Stimulated activated CD4-positive, alpha-beta T cell treated with anti-CD3 and anti-CD28 coated beads, Interleukin-1b, Interleukin-23, amount 100 ng/mL, for 24 hours (primary cell): ENCODE measurements at places on chromosomes 5 and 9.

GRCh38 chr9:69946800-69947437, 96.7 kb upstream of the MAMDC2 start:
- no peak for DNase-seq

GRCh38 chr5:81972492-81972783, 615 bp downstream of the ATG10 start:
- no peak for DNase-seq

DNA sequence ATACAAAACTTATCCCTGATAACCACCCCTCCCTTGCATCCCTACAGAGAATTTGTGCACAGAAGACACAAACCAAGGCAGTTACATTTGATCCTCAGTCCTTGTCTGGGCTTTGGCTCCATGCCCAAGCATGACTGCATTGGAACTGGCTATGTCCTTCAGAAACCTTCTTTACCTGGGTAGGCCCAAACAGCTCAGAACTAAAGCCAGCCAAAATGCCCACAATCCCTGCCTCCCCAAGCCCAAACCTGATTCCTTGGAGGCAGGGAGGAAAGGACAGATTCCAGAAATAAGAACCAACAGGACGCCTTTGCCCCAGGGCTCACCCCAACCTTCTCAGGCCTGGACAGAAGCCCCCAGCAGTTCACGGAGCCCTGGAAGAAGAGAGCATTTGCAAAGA, 8.2 kb downstream of the IL17B start:
- no peak for DNase-seq

- DNase-seq = no peak
These were observed 19.3 kb downstream of the PGGT1B start for GRCh38 chr5:115243412-115243811.

DNA sequence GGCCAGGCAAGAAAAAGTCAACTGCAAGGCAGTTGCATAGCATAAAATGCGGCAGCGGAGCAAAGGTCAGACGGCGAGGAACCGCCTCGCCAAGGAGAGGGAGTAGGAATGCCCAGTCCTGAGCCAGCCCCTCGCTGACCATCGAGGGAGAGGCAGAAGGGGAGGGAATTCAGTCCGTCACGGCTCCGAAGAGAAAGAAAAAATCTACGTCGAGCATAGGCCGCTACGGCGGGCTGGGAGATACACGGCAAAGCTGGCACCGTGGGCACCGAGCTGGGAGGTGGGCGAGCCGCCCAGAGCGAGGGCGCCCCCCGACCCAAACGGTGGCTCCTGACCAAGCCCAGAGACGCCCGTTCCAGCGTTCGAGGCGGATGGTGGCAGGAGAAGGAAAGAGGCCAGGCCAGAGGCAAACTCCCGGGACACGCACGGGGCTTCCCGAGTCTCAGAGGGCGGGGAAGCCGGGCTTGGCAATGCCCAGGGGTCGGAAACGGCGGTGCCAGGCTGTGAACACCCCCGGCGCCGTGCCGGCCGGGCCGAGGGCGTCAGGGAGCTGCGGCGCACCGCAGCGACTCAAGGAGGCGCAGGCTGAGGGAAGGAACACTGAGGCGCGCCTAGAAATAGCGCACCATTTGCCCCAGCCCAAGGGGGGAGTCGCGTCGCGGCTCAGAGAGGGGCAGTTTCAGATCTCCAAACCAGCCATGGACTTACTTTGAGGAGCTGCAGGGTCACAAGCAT, 518 bp downstream of the SPRY4 start:
- DNase-seq = no peak

- DNase-seq = no peak
These were observed at the start of gene NEUROG1 for GRCh38 chr5:135535820-135536801. TSS of gene NEUROG1 (minus strand) at chr5:135535964. CDS start at chr5:135535690, 274 bp downstream.

GRCh38 chr5:154403776-154404387, 41.9 kb upstream of the SAP30L start:
- no peak for DNase-seq

GRCh38 chr9:77872863-77873262, 158.7 kb downstream of the GNAQ start:
- no peak for DNase-seq

DNA sequence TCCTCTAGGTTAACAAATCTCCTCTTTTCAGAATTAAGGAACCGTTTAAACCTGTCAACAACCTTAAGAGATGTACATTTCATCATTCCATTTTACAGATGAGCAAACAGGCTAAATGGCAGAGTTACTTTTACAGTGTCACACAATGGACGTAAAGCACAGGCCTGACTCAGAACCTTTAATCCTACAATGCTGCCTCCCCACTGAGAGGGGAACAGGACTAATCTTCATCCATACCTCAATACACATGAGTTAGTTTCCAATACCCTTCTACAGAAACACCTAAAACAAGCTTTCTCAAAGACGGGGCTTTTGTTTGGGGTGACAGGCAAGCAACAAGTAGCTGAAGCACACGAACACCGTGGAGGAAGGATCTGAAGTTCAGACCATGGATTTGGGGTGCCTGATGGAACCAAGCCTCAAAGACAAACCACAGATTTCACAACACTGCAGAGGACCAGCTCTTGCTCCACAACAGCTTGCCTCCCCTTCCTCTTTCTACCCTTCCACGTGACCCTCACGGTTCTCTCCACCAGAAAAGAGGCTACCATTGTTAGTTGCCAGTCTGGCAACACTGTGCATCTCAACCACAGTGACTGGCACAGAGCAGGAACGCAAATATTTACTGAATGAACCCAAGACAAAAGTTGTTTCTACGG, 1.8 kb downstream of the RNF130 start:
- no peak for DNase-seq

GRCh38 chr5:62931153-62931950, 352.7 kb downstream of the LRRC70 start:
- no peak for DNase-seq

DNA sequence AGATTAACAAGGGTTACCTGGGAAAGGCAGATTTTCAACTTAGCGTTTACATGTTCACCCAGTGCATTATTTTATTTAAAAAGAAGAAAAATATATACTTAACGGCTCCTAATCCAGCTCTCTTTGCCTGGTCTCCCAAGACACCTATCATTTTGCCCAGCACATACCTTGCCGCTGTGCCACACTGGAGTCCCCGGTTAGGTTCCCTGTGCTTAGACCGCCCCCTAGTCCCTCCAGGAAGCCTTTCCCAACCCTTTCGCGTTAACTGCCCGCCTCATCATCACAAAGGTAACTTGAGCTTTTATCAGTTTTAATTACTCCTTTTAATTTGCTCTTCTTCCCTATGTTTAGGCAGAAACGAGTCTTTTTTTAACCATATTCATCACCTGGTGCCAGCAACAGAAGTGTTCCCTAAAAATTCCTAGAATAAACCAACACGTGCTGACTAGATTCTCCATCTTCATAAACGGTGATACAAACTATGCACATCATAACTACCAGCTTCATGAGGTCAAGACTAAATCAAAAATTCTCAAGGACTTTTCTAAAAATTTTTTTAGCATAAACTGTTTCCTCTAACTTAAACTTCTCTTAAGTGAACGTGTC, 19.7 kb downstream of the DNAJA1 start:
- no peak for DNase-seq

- no peak for DNase-seq
These were observed 240.7 kb upstream of the CLINT1 start for GRCh38 chr5:158099571-158100105.

GRCh38 chr9:128747241-128747640, 23.3 kb upstream of the ZDHHC12 start:
- no peak for DNase-seq

DNA sequence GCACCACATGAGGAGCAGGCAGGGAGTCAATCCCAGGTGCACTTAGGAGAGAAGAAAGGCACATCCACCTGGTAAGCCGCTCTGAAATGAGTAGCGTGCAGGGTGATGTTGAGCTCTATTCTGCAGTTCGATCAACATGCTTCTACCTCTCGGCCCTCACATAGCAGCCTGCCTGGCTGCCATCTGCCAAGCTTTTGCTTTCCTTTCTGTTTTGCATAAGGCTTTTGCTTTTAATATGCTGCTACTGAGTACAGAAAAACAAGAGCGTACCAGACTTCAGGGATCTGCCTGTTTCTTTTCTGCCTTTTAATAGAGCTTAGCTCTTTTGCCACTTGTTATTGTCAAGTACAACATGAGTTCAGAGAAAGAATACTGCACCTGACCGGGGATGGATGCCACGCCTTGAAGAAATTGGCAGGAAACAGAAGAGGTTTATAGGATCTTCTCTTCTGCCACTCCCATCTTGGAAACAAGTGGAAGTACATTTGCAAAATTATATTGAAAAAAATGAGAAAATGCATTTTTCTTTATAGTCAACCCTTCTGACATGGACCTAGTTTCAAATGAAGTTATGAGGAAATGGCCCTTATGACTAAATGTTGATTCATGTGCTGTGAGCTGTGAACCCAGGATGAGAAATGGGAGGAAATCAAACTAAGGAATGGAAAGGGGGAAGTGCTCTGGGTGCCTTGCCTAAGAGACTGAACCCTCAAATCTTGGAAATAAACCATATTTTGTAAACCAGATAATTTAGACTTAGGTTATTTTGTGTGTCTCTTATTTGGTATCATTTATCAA, 4.0 kb upstream of the FCHO2 start:
- no peak for DNase-seq

DNA sequence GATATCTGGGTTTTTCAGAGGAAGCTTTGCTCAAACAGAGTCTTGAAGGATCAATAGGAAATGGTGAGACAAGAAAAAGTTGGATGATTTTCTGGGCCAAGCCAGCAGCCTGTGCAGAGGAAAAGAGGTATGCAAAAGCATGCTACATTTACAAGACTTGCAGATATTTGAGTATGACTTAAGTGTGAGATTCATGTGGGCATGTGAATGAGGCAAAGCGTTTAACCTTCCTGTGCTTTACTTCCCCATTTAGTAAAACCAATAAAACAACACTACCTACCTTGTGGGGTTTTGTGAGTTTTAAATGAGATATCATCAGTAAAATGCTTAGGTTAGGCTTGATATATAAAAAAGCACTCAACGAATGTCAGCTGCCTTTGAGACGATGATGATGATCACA, 58.1 kb downstream of the PIP5K1B start:
- no peak for DNase-seq

DNA sequence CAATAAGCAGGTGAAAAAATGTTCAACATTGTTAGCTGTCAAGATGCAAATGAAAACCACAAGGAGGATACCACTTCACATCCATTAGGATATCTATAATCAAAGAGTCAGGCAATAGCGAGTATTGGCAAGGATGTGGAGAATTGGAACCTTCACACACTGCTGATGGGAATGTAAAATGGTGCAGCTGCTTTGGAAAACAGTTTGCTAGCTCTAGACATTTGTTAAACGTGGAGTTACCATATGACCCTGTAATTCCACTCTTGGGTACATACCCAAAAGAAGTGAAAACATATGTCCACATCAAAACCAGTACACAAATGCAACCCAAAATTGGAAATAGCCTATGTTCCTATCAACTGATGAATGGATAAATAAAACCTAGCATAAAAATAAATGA, 37.4 kb downstream of the SCAMP1 start:
- no peak for DNase-seq

DNA sequence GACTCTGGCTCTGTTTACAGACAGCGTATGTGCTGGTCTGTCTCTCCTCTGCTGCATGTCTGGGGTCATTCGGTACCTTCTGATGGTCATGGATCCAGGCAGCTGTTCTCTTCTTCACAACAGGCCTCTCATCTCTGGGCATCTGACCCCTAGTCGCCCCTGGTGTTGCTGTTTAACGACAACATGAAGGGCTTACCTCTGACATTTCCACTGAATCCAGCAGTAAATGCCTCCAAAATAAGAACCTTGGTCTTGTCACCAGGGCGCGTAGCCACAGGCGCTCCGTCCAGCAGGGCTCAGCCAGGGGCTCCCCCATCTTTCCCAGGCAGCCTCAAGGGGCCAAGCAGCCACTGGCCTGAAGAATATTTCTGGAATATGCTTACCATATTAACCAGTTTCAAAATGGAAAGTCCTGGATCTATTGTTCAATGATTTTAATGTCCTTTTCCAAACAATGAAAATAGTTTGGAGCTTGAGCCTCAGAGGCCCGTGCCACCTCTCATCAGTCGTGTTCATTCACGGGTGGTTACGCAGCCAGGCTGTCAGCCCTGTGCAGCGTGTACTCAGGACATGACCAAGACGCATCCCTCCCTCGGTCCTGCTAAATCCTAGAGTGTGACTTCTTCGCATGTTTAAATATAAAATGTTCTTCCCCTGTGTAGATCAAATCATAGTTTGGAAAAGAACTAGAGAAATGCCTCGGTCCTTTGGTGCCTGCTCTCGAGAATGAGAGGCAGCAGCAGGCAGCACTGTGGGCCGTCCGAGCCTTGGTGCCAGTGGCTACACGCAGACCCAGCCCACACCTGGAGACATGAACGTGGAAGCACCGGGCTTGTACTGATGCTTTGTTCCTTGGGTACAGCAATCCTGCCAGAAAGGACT, 30.1 kb upstream of the LRRC14B start:
- no peak for DNase-seq

GRCh38 chr5:89444088-89444487, 561.1 kb upstream of the MEF2C start:
- no peak for DNase-seq

DNA sequence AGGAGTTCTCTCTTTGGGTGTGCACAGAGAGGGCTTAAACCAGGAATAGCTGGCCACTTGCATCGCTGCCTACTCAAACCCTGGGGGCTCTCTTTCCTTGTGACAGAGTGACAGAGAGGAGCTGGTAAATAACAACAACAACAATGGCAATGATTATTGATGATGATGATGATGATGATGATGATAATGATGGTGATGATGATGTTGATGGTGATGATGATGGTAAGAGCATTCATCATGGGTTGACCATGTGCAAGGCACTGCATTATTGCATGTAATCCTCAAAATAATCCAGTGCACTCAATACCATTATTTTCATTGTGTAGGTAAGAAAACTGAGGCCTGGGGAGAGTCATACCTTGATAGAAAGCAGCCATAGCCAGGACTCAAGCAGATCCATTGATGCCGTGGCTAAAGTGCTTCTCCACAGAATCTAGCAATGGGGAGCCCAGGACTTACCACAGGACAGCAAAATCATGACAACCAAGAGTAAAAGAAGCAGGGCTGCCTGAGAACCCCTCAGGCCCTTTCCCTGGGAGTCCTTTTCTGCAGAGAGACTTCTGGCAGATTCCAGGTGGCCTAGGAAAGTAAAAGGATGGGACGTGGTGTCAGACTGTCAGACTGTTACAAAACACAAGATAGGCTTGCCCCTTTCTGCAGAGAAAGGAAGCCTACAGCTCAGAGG, 4.8 kb downstream of the FOXI1 start:
- no peak for DNase-seq

GRCh38 chr5:39284552-39284951, 65.2 kb upstream of the FYB1 start:
- DNase-seq = no peak

DNA sequence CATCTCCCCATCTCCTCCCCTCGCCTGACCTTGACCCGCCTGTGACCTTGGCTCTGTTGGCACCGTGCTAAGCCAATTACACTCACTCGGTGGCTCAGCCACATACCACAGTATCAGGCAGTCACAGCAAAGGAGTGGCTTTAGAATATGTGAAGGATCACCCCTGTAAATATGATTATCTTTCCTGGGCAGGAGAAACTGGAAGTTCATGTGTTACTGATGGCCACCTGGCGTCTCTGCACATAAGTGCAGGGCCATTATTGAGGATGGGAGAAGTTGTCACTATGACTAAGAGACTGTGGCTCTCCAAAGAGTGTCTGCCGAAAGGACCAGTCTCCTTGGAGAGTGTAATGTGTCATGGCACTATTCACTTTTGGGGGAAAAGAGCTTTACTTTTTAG, 116.9 kb upstream of the S1PR3 start:
- DNase-seq = no peak

- DNase-seq = no peak
These were observed 310.8 kb downstream of the DRD1 start for GRCh38 chr5:175133185-175133584.

GRCh38 chr5:144040615-144041305, 129.7 kb downstream of the YIPF5 start:
- no peak for DNase-seq
